Jurkat, Clone E6-1 (cell line): ENCODE measurements at places on chromosomes 4 and X.
A peak's percentile ranks its signal among the peaks of the same experiment; 100 is the strongest.

DNA sequence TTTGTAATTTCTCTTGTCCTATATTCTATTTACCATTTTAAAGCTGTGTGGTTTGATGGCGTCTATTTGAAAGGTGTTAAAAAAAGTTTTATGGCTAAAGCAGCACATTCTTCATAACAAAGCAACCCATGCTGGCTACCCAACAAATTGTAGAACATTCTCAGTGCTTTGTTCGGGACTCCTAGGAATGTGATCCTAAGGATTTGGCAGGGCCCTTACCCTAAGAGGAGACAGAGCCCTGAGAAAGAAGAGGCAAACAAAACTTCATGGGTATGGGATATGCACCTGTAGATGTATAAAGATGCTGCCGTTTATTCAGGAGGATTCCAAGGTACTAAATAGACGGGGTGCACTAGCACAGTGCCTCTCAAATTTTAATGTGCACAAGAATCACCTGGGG, 370.8 kb upstream of the DIPK2B start:
- no peak for DNase-seq

DNA sequence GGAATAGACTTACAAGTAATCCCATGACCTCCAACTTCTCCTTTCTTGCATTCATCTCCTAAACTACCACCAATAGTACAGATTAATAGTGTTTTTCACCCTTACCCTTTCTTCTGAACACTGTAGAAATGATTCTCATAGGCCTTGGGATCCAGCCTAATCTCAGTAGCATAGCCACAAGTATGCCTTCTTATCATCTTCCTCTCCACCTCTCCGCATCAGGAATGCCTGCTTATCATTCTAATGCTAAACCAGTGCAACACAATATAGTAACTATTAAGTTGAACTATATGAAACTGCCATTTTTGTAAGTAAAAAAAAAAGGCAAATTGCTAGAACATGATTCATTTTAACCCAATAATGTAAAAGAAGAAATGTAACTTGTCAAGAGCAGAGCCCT, 79.5 kb upstream of the IL2 start:
- no peak for DNase-seq

DNA sequence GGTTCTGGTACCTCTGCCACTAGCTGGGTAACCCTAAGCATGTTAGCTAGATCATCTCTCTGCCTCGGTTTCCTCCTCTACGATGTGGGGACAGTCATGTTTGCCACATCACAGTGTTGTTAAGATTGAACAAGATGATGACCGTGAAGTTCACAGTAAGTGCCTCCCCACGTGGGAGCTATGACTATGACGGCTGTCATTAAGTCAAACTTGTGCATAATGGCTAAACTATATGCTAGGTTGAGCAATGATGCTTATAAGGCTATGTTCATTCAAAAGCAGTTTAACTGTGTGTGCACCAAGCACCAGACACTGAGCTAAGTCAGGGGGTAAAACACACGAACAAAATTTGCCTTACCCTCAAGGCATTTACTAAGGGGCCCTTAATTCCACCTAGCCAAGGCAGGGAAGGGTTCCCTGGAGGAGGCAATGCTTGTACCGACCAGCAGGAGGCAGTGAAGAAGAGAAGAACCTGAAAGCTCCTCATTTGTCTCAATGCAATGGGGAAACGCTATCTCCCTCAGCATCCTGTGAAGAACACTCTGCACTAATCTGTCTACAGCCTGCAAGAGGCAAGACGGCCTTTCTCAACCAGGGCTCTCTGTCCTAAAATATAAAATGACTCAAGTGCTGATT, 52.9 kb downstream of the MAP7D2 start:
- peak; percentile 34 for DNase-seq

DNA sequence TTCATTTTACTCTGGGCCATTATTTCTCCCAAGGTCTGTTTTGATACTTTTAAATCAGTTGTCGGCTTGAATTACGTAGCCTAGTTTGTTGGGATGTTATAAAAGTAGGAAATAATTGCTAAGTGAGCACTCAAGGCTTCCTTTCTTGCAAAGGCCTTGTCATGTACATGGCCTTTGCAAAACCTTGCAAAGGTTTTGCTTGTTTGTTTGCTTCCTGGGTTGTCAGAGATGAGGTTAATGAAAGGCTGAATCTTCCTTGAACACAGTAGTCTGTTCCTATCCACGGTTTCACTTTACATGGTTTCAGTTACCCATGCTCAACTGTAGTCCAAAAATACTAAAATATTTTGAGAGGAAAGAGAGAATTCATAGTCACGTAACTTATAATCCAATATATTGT, 113.5 kb downstream of the NAA11 start:
- DNase-seq: no peak

DNA sequence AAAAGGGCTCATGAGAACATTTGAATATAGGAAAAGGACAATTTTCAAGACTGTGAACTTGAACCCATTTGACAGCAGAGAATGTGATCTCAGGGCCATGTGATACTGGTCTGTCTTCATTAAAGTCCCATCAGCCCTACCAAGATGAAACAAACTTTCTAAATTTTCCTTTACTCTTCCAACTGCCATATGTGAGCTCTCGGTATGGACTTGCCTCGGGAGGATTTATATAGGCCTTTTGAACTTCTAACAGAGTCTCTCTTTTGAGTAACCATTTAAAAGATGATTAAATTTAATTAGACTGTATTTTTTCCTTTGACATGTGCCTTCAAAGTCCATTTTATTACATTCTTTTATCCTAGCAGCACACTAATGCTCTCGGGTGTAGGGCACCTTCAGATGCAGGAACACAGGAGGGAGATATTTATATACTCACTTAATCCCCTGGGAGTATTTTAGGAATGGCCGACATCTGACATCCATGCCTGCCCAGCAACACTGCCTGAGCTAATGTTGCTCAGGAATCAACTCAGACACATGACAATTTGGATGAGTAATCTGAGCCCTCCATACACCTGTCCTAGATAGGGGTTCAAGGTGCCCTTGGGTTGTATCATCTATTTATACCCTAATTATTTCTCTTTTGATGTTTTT, 155.0 kb downstream of the SLC7A11 start:
- no peak for DNase-seq

- no peak for DNase-seq
Observed at GRCh38 chr4:101348995-101349800, 1.9 kb upstream of the PPP3CA start.
